ENCODE measurements at places on chromosomes 5 and 9. TPM values are rescaled to one million over a fixed set of nuclear protein-coding genes. Genes with fewer than 3 reads are reported as not detected.
A peak's percentile ranks its signal among the peaks of the same experiment; 100 is the strongest.

The DOCK2 gene
- total RNA-seq, result 42.0 TPM

The PRDM9 gene
- not detected for total RNA-seq

The LHX6 gene
- total RNA-seq, result 4.9 TPM

The PCAT7 gene
- 0.28 TPM for total RNA-seq

The INSYN2B gene
- 0.28 TPM for total RNA-seq

The CIZ1 gene
- total RNA-seq, result 89.9 TPM

The ECSCR gene
- 34.9 TPM for total RNA-seq

The OR1J2 gene
- total RNA-seq, result not detected

The JMY gene
- 17.5 TPM for total RNA-seq

The CSF2 gene
- not detected for total RNA-seq

The HTR4 gene
- 0.22 TPM for total RNA-seq

The IFNA2 gene
- total RNA-seq, result not detected

The FOXD4L4 gene
- 0.31 TPM for total RNA-seq

The NDUFA8 gene
- 42.5 TPM for total RNA-seq

The TXNDC8 gene
- not detected for total RNA-seq

The SIT1 gene
- total RNA-seq, result 3.1 TPM

DNA sequence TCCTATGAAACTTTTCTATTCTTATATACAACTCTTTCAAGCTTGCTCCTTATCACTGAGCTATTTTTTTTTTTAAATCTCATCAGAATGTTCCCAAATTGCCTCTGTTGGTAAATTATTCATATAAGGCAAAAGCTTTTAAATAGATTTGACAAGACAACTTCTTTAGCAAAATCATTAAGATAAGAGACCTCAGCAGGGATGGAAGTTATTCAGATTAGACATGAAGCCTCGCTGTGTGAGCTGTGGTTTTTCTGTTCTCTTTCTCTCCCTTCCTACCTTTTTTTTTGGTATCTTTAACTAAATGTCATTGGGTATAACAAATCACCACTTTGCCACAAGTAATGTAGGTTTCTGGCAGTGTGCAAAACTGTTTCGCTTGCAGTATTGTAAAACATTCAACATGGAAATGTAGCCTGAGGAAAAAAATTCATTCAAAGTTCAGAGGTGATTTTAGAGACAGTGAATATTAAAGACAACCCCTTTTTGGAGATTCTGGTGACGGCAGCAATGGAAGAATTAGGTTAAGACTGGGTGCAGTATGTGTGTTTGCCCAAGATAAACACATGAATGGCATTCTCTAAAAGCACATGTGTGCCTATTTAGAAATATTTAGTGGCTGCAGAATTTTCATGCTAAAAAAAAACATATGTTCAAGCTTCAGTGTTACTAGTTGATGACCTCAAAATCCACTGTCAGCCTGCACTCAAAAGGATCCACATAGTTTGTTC is 467.1 kb downstream of the ZNF608 start:
- no peak for DNase-seq

- DNase-seq, result no peak
Observed at GRCh38 chr9:17776735-17777134, 197.9 kb downstream of the SH3GL2 start.

GRCh38 chr9:127783111-127784008 is 2.5 kb upstream of the CDK9 start:
- DNase-seq, result no peak

- no peak for DNase-seq
Observed at GRCh38 chr9:89238424-89238823, 59.8 kb upstream of the SHC3 start.

- DNase-seq, result peak; percentile 89
Observed at GRCh38 chr5:75510836-75511434, 494 bp downstream of the CERT1 start.

DNA sequence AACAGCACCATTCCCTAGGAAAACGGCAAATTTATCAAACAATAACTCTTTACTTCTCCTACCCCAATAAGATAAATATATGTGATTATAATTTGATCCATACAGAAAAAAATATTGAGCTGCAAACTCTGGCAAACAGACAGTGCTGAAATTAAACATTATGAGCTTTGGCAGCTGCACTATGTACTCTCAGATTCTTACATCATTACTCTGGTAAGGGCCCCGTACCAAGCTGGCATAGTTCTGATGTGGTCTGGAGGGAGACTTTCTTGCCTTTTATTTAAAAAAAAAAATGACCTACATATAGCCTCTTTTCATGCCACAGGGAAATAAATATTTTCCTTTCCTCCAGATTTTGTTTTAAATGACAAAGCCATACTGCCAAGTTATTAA is 95.0 kb downstream of the NR6A1 start:
- DNase-seq, result no peak

GRCh38 chr5:145124806-145125205 is 710.3 kb downstream of the PRELID2 start:
- no peak for DNase-seq

DNA sequence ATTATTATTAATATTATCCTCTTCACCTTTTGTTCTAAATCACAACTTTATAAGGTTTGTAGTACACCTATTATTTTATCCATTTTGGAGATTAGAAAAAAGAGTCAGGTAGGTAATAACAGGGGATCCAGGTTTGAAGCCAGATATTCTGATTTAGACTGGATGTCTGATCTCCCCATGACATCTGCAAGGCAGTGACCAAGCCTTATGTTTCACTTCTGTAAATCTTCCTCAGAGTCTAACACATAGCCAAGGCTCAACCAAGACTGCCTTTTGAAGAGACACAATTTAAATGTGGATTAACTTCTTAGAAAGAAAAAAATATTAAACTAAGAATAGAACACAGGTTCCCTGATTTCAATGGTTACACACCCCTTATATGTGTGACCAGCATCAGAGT is 44.2 kb downstream of the CETN3 start:
- DNase-seq, result no peak

- no peak for DNase-seq
Observed at GRCh38 chr9:106962122-106962521, 99.2 kb downstream of the ZNF462 start.

- no peak for DNase-seq
Observed at GRCh38 chr9:120353506-120353905, 226.5 kb downstream of the CDK5RAP2 start.

GRCh38 chr5:44233691-44234090 is 155.5 kb downstream of the FGF10 start:
- no peak for DNase-seq

GRCh38 chr5:171961117-171961516 is 45.3 kb downstream of the FBXW11 start:
- no peak for DNase-seq

DNA sequence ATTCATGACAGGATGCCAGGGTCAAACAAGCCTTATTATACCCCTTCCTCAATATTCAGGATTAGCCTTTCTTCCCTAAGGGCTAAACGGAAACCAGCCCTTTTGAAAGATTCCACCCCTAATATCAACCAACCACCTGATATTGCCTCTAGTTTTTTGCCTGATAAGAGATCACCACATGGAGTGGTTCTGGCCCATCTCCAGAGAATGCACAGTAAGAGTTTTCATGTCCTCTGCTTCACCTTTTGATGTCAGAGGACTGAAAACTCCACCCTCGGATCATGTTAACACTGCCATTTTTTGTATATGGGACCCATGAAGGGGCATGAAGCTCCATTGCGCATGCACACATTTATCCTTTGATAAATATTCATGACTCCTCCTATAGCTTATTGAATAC is 5.8 kb upstream of the LNPEP start:
- no peak for DNase-seq

DNA sequence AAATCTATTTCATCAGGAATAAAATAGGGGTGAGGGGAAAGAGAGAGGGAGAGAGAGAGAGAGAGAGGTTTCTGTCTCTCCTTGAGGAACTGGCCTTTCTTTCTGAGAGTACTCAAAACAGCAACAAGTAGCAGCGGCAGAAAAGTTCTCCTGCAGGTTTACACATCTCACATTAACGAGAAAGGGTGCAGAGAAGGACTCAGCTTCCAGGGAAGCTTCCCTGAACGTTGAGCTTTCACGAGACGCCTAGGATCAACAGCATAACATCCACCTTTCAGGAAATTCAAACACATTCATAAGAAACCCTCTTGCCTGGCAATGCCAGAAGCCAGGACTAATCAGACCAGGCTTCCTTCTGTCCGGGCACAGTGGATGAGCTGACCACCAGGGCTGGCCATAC is 162.9 kb downstream of the ZDHHC21 start:
- DNase-seq, result no peak

- no peak for DNase-seq
Observed at GRCh38 chr5:14234204-14234603, 91.1 kb downstream of the TRIO start.

DNA sequence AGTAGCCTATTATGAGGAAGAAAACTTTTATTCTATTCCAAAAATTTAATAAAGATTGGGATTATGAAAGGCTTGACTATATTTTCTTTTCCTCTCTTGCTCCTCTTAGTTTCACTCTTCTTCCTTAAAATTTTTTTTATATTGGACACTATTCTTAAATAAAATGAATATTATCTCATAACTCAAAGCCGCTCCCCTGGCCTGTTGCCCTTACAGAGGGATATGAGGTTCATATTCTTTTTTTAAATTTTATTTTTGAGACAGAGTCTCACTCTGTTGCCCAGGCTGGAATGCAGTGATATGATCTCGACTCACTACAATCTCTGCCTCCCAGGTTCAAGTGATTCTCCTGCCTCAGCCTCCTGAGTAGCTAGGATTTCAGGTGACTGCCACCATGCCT is 106.8 kb upstream of the MPDZ start:
- DNase-seq, result no peak

GRCh38 chr5:53971551-53971950 is 338.8 kb downstream of the ARL15 start:
- no peak for DNase-seq

DNA sequence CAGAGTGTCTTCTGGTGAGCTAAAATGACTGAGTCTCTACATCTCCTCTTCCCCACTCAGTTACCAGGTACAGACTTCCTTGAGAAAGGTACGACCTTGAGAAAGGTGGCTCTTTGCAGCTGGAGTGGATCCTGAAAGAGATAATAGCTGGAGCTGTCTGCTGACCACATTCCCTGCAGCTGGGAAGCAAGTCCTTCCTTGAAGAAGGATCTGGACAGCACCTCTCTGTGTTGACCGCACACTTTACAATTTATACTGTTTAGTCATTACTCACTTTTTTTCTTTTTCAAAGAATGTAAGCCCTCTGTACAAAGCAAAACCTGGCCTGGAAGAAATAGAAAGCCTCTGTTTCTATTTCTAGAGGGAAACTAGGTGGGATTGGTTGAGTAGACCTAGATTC is 148.8 kb downstream of the MACIR start:
- DNase-seq, result no peak

DNA sequence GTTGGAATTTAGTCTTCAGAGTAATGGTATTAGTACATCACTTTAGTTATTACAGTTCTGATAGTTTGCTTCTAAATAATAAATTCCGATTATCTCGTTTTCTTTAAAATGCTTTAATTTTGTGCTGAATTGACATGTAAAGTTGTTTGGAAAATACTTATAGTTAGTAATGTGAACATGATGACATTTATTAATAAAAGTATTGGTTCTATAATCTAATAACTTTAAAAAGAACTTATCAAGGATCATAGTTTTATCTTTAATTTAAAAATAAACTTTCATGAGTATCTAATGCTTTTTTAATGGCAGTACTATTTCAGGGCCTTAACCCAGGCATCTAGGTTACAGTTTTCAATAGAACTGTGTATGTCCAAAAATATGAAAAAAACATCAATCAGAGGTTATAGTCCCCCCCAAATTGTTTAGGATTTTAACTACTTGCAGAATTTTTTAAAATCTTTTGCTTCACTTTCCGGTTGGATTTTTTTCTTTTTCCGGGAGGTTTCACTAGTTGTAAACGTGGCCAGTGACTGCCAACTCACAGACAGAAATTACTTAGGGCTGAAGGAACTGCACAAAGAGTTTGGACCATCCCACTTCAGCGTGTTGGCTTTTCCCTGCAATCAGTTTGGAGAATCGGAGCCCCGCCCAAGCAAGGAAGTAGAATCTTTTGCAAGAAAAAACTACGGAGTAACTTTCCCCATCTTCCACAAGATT is 680 bp downstream of the GPX8 start:
- DNase-seq, result peak; percentile 75

DNA sequence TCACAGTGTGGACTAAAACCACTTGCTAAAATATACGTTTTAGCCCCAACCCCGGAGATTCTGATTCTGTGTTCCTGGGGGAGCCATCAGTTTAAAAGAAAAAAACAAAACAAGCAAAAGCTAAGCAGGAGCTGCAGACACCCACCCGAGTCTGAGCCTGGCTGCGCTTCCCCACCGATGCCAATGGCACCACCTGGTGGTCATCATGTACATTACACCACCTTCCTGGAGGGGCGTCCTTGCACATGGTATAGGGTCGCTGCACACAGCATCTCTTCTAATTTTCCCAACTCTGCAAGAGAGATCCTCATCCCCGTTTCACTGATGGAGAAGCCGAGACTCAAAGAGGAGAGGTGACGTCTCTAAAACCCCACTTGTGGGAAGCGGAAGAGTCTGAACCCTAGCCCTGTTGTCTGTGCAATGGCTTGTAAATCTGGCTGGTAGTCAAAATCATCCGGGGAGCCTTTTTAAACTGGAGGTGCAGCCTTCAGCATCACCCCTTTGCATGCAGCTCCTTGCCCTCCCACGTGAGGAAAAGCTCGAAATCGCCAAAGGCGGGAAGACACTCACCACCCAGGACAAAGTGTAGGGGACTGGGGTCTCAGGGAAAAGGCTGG is 23.1 kb upstream of the CNOT6 start:
- peak; percentile 82 for DNase-seq

- no peak for DNase-seq
Observed at GRCh38 chr5:6436715-6437331, 11.8 kb upstream of the UBE2QL1 start.

- DNase-seq, result no peak
Observed at GRCh38 chr9:87812375-87813118, 70.1 kb upstream of the SPATA31E1 start.

GRCh38 chr5:161105525-161105924 is 253.5 kb upstream of the ATP10B start:
- peak; percentile 22 for DNase-seq

DNA sequence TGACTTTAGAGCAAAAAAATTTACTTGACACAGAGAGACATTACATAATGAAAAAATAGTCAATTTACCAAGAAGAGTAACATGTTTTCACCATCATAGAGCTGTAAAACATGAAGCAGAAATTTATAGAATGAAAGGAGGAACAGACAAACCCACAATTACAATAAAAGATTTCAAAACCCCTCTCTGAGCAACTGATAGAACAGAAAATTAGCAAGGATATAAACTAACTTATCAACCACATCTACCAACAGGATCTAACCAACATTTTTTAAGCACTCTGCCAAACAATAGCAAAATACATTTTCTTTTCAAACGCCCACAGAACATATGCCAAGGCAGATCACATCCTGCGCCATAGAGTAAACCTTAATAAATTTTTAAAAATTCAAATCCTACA is 17.9 kb downstream of the SLCO4C1 start:
- DNase-seq, result no peak
